ENCODE measurements at places on chromosomes 11 and 22. TPM values are rescaled to one million over a fixed set of nuclear protein-coding genes. Genes with fewer than 3 reads are reported as not detected.

GRCh38 chr11:78061088-78061920, 2.4 kb upstream of the THRSP start:
- no peak for DNase-seq

DNA sequence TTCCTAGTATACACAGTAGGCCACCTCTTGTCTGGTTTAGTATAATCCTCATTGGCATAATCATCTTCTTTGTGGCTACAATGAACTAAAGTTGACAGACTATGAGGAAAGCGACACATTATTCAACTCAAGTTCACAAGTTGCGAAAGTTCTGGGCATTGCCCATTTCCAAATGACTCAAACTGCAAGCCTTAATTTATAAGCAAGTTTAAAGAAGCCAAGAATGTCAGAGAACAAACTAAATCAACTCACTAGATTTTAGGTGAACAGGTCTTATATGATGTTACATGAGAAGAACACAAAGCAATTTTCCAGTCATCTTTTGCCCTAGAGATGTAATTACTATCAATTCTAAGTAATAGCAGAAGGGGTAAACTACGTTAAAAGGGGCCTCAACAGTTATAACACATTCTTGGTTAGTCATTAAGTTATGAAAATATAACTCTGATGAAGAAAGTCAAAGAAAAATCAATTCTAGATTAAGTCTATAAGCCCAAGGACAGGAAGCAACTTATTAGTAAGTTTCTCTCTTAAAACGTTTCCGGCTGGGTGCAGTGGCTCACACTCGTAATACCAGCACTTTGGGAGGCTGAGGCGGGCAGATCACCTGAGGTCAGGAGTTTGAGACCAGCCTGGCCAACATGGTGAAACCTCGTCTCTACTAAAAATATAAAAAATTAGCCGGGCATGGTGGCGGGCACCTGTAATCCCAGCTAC, 21.5 kb downstream of the PICALM start:
- DNase-seq = no peak

- no peak for DNase-seq
Observed at GRCh38 chr22:37427135-37427710, at the start of gene ELFN2. Gene ELFN2 (minus strand): TSS chr22:37427479. CDS start chr22:37375534, 51,945 bp downstream.

DNA sequence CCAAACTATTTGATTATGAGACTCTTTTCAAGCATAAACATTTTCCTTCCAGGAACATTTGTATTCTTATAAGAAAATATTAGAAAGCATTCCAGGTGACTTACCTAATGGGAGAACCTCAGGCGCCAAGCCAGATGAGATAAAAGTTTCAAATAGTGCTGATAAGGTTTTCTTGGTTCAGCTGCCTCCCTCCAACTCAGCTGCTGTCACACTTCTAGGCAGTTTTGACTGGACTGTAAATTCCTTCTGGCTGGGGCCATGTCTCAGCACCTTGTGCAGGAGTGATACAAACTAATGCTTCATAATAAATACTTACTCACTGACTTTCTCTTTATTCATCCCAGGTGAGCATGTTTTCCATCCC, 131.1 kb downstream of the MED15 start:
- no peak for DNase-seq

The RBM4B gene
- total RNA-seq = 31.2 TPM

DNA sequence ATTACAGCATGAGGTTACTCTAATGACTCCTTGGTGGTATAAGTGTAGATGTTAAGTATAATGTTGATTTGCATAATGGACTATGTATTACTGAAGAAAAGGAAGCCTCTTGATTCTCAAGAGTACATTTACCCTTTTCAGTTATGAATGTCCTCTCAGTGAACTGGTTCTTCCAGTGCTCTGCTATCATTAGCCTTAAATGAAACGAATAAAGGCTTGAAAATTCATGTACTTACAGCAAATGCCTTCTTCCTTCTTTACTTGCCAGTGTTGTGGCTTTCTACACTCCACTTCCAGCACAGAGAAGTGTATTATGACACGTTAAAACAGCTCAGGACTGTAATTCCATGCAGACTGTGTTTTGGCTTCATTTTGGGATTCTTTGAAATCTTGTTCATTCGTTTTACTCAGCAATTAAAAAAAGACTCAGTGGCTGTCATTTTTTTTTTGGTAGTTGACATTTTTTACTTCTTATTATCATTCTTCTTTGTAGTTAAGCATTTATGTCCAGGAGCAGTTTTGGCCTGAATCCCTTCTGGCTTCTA, 96.9 kb downstream of the MTMR3 start:
- no peak for DNase-seq

The PDHX gene
- 74.8 TPM for total RNA-seq

DNA sequence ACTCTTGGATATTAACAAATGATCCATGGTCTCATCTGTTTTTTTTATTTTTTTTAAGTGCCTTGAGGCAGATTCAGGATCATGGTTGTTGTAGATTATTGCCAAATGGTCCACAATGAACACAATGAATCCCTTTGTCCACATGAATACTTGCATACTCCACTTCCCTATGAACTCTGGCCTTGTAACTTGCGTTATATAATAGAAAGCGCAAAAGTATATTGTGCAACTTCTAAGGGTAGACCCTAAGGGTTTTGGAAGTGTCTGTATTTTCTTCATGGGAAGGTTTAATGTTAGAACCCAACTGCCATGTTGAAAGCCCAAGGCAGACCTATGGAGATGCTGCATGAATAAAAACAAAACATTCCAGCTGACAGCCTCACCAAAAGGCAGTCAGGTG, 8.1 kb upstream of the OR5AL1 start:
- DNase-seq = no peak

The NCF4 gene
- total RNA-seq = not detected
